ENCODE measurements at places on chromosomes 2 and 18. TPM values are rescaled to one million over a fixed set of nuclear protein-coding genes. Genes with fewer than 3 reads are reported as not detected.

- no peaks in the 10 kb centered on the region for H3K4me1 ChIP-seq
- H3K4me3 ChIP-seq: no peak overlapping the region
- no peak overlapping the region for H3K27ac ChIP-seq
- peaks cover 3% of the 10 kb centered on the region for H3K36me3 ChIP-seq
- no peaks in the 10 kb centered on the region for H3K27me3 ChIP-seq
These were observed 58.7 kb downstream of the GNAL start for GRCh38 chr18:11747731-11748130.

DNA sequence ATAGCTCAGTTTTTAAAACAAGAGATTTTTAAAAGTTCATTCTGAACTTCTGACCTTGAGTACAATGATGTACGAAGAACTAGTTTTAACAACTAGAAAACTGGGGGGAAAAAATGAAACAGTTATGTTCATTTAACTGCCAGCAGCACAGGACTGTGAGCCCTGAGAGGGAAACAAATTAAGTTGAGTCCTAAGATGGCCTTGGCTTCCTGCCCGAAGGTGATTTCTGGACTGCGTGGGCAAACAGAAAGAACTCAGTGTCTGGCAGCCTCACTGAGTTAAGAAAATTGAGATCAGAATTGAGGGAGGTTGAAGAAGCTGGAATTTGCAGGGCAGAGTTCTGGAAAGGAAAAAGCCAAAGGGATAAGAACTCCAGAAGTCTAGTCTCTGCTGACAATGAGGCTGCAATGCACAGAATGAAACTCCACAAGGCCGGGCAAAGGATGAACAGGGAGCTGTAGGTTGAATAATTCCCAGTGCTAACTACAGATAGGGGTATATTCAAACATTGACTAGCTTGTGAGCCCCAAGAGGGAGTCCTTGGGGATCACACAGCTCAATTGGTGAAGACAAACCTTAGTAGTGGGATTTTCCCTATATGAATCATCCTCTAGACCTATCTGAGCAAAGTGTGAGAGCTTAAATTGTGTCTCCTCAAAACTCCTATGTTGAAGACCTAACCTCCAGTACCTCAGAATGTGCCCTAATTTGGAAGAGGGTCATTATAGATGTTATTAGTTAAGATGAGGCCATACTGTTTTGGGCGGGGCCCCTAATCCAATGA, 13.1 kb upstream of the CRACDL start:
- no peak overlapping the region for H3K27ac ChIP-seq
- no peaks in the 10 kb centered on the region for H3K4me1 ChIP-seq
- no peak for DNase-seq
- no peaks in the 10 kb centered on the region for H3K36me3 ChIP-seq

- no peaks in the 10 kb centered on the region for H3K27me3 ChIP-seq
- no peak for DNase-seq
- H3K4me1 ChIP-seq: no peaks in the 10 kb centered on the region
- no peak overlapping the region for H3K27ac ChIP-seq
- no peaks in the 10 kb centered on the region for H3K36me3 ChIP-seq
- H3K4me3 ChIP-seq: no peak overlapping the region
These were observed 210.9 kb downstream of the L3MBTL4 start for GRCh38 chr18:6203791-6204190.

DNA sequence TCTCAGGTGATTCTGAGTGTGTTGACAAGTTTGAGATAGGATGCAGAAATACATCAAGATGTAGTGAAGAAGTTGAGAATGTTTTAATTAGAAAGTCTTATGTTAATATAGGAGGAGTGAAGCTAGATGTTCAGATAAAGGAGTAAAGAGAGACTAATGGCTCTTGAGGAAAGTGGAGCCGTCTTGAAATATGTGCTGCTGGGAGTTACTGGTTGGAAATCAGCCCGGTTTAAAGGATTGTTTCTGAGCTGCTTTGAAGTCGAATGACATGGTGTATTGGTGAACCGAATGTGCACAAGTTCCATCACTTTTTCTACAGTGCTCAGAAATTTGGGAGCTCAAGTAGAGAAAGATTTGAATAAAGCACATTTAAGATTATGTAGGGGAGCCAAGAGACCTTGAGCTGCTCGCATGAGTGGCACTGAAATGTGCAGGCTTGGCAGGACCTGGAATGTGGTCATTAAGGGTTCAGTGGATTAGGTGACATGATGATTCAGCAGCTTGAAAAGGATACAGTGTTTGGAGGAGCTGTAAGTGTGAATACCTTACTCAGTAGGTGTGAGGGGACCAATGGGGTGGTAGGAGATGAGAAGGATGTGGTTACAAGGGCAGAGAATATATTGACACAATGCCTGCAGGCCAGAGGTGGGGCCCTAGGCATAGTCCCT, 68.6 kb downstream of the CAB39 start:
- no peak overlapping the region for H3K4me3 ChIP-seq
- H3K27me3 ChIP-seq: no peaks in the 10 kb centered on the region
- no peaks in the 10 kb centered on the region for H3K4me1 ChIP-seq
- peaks cover 34% of the 10 kb centered on the region for H3K36me3 ChIP-seq
- H3K27ac ChIP-seq: no peak overlapping the region

DNA sequence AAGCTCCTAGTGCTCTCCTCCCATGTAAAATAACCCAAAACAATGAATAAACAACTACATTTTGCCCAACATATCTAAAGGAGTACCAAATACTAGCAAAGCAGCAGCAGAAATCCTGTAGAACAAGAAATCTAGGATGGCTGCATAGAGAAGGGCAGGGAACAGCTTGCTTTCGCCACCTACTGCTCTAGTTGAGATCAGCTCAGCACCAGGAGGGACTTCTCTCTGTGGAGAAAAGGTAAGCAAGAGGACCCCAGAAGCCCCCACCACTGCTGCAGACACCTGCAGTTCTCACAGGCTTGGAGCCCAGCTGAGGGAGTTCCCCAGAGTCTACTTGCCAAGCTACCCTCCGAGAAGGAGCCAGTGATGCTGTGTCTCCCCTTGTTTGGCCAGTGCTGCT, 243.0 kb upstream of the CHST9 start:
- no peaks in the 10 kb centered on the region for H3K4me1 ChIP-seq
- H3K36me3 ChIP-seq: no peaks in the 10 kb centered on the region
- DNase-seq: peak; percentile 39
- no peaks in the 10 kb centered on the region for H3K27me3 ChIP-seq

GRCh38 chr18:51383711-51384110, 186.2 kb upstream of the MEX3C start:
- no peak for DNase-seq
- H3K4me3 ChIP-seq: no peak overlapping the region
- no peak overlapping the region for H3K27ac ChIP-seq
- no peaks in the 10 kb centered on the region for H3K27me3 ChIP-seq
- H3K36me3 ChIP-seq: no peaks in the 10 kb centered on the region
- H3K4me1 ChIP-seq: no peaks in the 10 kb centered on the region

DNA sequence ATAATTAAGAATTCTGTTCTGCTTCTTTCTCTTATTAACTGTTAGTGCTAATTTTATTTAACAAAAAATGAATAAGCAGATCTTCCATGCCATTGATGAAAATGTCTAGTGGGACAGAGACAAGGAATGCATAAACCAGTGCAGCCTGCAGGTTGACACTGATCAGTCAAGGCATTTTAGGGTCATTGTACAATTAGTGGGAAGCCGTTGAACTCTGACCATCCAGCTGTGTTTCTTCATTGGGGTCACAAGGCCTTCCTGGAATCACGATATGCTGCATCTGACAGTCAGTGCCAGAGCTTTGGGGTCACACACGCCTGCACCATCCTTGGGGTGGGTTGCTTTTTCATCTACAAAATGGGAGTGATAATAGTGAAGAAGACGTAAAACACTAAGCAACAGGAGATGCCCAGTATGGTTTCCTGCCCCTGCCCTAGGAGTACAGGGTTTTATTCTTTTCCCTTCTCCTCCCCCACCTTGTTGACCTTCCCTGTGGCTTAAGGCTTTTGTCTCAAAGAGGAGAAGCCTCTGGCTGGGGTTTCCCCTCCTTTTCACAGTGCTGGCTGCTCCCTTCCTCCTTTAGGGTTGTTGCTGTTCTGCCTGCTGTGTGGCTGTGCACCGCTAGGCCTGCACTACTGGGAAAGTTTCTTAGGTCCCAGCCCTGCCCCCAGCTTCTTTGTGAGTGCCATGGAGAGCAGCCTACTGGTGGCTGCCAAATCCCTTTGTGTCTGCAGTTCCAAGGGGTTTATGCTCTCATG, 245.6 kb downstream of the TPGS2 start:
- peak; percentile 86 for DNase-seq
- no peak overlapping the region for H3K4me3 ChIP-seq
- H3K27ac ChIP-seq: no peak overlapping the region
- H3K4me1 ChIP-seq: peaks cover 6% of the 10 kb centered on the region
- H3K36me3 ChIP-seq: peaks cover 25% of the 10 kb centered on the region
- no peaks in the 10 kb centered on the region for H3K27me3 ChIP-seq

DNA sequence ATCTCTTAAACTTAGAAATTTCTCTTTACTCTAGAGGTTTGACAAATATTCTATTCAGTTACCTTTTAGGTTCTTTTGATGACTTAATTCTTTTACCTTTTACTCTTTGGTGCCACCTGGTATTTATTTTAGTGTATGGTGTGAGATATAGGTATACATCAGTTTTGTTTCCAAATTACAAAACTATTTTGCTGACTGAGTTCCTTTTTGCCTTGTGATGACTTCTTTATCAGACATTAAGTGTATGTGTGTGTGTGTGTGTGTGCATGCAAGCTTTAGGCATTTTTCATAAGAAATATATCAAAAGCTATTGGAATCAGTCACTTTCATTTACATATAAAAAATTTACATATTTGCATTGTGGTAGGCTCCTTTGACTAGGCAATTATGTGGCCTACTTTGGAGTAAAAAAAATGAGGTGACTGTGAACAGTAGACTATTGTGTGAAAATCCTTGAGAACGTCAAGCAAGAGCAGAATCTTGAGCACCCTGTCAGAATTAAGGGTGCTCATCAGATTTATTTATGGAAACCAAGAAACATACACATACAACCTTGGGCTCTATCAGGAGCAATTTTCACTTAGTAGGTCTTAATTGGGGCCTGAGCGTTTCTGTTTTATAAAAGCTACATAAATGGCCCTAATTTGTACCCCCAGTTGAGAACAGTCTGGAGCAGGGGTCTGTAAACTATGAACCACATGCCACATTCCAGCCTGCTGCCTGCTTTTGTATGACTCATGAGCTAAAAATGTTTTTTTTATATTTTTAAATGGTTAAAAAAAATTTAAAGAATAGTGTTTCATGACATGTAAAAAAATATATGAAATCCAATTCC, 415.9 kb downstream of the SLC4A3 start:
- H3K27me3 ChIP-seq: no peaks in the 10 kb centered on the region
- H3K4me1 ChIP-seq: no peaks in the 10 kb centered on the region
- H3K27ac ChIP-seq: no peak overlapping the region
- no peaks in the 10 kb centered on the region for H3K36me3 ChIP-seq

CENPA gene
- total RNA-seq: 21.4 TPM

GRCh38 chr18:74128159-74128558, 19.5 kb downstream of the FBXO15 start:
- H3K36me3 ChIP-seq: no peaks in the 10 kb centered on the region
- H3K27me3 ChIP-seq: no peaks in the 10 kb centered on the region
- H3K4me1 ChIP-seq: no peaks in the 10 kb centered on the region
- DNase-seq: no peak
- no peak overlapping the region for H3K27ac ChIP-seq
- no peak overlapping the region for H3K4me3 ChIP-seq

DSC1 gene
- total RNA-seq: not detected

- H3K27ac ChIP-seq: no peak overlapping the region
- DNase-seq: no peak
- no peak overlapping the region for H3K4me3 ChIP-seq
- peaks cover 28% of the 10 kb centered on the region for H3K36me3 ChIP-seq
- H3K27me3 ChIP-seq: no peaks in the 10 kb centered on the region
- no peaks in the 10 kb centered on the region for H3K4me1 ChIP-seq
These were observed 15.2 kb upstream of the SCLY start for GRCh38 chr2:238045575-238045974.

DNA sequence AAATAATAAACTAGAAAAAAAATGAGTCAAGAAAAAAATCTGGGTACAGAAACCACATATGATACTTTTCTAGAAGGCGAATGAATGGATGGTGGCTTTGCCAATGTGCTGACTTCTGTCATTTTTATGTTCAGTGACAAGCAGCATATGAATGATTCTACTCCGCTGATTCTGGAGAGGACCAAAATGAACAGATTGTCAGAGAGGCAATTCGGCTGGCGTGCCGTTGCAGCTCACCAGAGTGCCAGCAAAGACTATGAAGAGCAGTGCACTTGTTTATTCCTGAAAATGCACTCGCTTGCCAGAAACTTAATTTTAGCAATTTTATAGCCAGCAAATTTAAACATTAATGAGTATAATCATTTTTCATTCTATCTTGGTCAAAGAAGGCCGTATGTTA, 105.9 kb upstream of the NYAP2 start:
- H3K4me3 ChIP-seq: no peak overlapping the region
- H3K36me3 ChIP-seq: no peaks in the 10 kb centered on the region
- H3K4me1 ChIP-seq: no peaks in the 10 kb centered on the region
- H3K27ac ChIP-seq: no peak overlapping the region

- H3K27ac ChIP-seq: no peak overlapping the region
- DNase-seq: no peak
- H3K4me3 ChIP-seq: no peak overlapping the region
- no peaks in the 10 kb centered on the region for H3K36me3 ChIP-seq
- H3K27me3 ChIP-seq: no peaks in the 10 kb centered on the region
These were observed 87.8 kb downstream of the UPP2 start for GRCh38 chr2:158189526-158189925.

AMER3 gene
- 0.59 TPM for total RNA-seq

DNA sequence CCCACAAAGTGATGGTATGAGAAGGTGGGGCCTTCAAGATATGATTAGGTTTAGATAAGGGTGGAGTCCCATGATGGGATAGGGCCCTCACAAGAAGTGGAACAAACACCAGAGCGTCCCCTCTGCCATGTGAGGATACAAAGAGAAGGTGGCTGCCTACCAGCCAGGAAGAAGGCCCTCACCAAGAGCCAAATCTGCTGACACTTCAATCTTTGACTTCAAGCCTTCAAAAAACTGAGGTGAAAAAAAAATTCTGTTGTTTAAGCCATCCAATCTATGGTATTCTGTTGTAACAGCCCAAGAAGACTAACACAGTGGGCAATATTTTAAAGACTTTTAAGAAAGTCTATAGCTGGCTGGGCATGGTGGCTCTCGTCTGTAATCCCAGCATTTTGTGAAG, 522.1 kb downstream of the NRXN1 start:
- H3K4me3 ChIP-seq: no peak overlapping the region
- DNase-seq: no peak
- no peak overlapping the region for H3K27ac ChIP-seq
- no peaks in the 10 kb centered on the region for H3K4me1 ChIP-seq

- no peaks in the 10 kb centered on the region for H3K36me3 ChIP-seq
- H3K4me3 ChIP-seq: no peak overlapping the region
- no peaks in the 10 kb centered on the region for H3K4me1 ChIP-seq
- no peak overlapping the region for H3K27ac ChIP-seq
- no peaks in the 10 kb centered on the region for H3K27me3 ChIP-seq
These were observed 72.2 kb upstream of the THUMPD2 start for GRCh38 chr2:39851251-39851650.

DNA sequence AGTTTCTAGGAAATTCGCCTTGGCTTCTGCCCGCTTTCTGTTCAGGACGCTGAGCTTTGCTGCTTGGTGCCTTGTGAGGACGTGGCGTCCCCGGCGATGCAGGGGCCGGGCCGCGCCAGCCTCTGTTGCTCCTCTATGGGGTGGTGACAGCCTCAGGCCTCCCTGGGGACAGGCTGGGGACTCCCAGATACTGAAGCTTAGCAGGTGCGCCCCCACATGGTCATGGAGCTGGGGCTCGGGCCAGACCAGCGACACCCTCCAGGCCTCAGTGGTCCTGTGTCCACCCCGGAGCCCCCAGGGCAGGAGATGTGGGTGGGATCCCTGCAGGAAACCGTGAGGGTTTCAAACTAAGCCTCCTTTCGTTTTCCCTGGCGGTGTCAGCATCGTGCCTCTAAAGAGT, 29.2 kb downstream of the KCNG2 start:
- DNase-seq: peak; percentile 70
- no peaks in the 10 kb centered on the region for H3K4me1 ChIP-seq
- no peak overlapping the region for H3K27ac ChIP-seq
- H3K4me3 ChIP-seq: no peak overlapping the region

All from H9 (cell line).